GM12891 (cell line): ENCODE measurements at places on chromosomes 1 and 21.

GRCh38 chr21:41641510-41641815 is 125.4 kb downstream of the RIPK4 start:
- no peak for DNase-seq

DNA sequence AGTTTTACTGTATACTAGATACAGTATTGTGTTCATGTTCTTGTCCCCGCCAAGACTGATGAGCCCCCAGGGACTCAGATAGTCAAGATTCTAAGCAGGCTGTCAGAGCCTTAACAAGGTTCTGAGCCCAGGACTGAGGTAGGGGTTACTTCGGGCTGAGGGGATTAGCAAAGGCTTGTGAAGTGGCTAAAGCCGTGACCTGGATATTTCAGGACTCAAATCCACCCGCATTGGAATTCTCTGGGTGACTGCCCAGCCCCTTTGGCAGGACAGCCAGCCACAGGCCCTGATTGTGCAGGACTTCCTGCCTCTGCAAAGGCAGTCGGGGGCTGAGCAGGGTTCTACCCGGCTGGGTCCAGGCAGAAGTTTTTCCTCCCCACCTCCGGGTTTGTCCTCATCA is at the start of gene PLA2G5:
PLA2G5 (plus strand) TSS at position 321 of the 400 bp plus-strand sequence. CDS start 14,637 bp downstream, outside the sequence.
- DNase-seq: no peak

DNA sequence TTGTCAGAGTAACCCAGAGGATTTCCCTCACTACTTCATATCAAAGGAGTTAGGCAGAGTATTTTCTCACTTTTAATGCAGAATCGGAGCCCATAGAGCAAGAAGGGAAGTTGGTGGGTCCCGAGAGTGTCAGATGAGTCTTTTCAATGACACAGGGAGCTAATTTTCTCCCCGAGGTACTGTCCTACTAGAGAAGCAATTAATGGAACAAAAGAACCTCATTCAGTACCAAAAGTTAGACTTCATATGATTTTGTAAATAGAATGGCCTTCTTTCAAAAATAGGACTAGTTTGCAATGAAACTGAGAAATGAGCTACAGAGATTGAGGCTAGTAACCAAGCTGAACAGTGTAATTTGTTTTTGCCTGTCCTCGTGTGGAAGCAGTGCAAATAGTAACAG is 3.9 kb downstream of the NCAM2 start:
- DNase-seq: no peak

DNA sequence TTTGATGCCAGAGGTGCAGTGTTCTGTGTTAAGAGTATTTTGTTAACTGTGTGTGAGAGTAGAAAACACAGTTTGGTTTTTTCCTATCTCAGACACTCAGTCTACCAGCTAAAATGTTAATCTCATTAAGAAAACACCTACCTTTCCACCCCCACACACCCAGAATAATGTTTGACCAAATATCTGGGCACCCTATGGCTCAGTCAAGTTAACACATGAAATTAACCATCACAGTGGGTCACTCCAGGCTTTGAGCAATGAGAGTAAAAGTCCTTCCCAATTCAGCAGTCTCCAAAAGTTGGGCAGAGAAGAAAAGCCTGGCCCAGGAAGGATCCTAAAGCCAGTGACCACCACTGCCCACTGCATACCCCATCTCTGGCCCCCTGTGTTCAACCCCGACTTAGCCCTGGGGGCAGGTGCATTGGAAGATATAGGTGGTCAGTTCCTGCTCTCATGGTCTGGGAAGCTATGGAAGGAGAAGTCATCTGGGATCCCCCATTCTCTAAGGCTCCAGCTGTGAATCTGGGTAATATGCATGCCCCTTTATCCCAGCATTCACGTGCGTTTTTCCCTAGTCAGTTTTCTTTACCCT is 50.2 kb upstream of the CSF3R start:
- DNase-seq: no peak

DNA sequence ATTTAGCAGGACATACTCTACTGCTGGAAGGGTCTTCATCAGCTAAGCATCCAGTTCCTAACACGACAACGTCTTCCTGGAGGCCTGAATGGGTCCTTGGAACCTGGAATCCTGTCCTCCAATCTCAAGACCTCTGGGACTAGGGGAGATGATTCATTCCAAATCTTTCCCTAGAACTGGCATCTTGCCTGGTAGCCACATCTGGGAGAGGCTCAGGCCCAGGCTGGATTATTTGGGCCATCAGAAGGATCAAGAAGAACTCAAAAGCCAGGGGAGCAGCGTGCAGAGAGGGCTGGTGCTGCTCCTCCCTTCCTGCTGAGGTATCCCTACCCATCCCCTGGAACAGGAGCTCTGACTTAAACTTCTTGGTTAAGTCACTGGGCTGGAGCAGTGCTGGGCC is 2.8 kb upstream of the PHLDA3 start:
- no peak for DNase-seq

DNA sequence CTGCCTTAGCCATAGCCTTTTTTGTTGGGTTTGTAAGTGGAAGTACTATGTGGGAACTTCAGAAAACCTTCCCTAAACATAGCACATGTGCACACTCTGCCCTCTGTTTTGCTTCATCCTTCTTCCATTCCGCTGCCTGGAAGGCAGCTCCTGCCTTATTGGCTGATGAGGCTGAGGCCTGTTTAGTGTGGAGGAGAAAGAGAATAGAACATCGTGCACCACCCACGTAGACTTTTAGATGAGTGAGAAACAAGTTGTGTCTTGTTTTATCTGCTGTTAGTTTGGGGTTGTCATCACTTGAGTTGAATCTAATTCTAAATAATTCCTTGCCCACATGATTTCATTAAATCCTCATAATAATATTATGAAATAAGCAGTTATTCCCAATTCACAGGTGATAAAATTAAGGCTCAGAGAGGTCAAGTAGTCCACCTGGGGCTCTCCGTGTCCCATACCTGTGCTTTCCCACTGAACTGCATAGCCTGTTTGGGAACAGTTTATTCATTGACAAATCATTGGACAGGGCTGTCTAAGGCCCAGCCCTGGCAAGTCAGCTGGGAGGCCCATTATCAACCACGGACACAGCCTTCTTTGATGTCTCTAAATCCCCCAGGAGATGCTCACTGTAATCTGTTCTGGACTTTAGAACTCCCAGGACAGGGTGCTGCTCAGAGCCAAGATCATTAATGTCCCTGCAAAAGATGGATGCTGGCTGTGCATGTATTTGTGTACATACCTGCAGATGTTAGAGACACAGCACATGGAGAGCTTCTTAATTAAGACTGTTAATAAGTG is 93.0 kb downstream of the ABCA4 start:
- no peak for DNase-seq

DNA sequence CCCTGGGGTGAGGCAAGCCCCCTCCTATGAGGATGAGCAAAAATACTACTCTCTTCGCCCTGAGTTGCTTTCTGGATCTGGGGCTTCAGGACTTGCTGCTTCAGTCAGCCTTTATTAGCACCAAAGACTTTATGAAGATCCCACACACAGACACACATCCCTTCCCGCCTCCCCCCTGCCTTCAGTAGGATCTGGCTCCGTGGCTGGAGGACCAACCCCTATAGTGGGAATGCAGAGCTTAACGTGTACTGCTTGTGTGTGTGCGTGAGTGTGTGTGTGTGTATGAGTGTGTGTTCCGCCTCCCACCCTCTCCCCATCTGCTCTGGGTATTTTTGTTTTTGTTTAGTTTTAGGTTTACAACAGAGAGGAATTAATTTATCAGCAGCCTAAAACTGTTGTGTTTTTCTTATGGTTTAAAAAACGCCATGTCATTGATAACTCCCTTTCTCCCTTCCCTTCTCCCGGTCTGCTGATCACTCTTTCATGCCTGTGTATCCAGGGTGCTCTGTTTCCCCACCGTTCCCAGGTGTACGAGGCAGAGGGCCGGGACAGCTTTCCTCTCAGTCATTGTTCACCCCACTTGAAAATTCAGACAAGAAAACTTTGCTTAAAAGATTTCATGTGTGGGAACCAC is 27.5 kb upstream of the ZFP69B start:
- no peak for DNase-seq

- no peak for DNase-seq
Measured at GRCh38 chr21:45166931-45167330, 92.6 kb downstream of the ADARB1 start.

GRCh38 chr1:187948170-187948794 is 1119.5 kb downstream of the PLA2G4A start:
- no peak for DNase-seq

DNA sequence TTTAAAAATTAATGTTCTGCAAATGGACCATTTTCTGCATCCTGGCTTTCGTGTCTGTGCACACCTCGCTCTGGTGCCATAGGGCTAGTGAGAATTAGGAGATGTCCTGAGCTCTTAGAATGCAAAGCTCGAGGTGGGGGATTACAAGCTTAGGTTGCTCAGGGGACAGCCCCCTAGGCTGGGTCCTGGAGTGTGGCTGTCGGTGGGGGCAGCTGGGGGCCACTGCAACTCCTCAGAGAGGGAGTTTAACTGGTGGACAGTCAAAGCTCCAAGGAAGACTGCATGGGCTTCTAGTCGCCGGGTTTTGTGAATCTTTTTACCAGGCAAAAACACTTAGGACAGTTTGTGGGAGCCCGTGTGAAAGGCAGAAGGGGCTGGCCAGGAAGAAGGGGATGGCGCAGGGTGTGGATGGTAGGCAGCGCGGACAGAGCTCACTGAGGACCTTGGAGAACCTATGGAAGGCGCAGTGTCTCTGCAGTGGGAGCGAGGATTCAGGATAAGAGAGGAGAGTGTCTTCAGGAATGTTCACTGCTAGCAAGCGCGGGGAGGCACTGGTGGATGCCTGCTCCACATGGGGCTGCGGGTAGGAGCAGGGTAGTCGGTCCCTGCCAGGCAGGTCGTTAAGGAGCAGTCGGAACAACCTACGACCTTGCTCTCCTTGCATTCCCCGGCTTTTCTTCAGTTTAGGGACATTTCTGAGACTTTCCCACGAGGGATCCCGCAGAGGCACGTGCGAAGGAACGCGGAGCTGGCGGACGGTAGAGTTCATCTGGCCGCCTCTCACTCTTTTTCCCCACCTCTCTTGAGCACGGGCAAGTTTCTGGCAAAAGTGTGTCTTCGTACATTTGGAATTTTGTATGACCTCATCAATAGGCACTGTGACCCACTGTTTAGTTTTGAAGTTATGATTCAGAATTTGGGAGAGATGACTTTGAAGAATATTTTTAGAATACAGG is 12.9 kb upstream of the KCNE1 start:
- no peak for DNase-seq

GRCh38 chr1:11492235-11492634 is 13.3 kb downstream of the DISP3 start:
- no peak for DNase-seq

DNA sequence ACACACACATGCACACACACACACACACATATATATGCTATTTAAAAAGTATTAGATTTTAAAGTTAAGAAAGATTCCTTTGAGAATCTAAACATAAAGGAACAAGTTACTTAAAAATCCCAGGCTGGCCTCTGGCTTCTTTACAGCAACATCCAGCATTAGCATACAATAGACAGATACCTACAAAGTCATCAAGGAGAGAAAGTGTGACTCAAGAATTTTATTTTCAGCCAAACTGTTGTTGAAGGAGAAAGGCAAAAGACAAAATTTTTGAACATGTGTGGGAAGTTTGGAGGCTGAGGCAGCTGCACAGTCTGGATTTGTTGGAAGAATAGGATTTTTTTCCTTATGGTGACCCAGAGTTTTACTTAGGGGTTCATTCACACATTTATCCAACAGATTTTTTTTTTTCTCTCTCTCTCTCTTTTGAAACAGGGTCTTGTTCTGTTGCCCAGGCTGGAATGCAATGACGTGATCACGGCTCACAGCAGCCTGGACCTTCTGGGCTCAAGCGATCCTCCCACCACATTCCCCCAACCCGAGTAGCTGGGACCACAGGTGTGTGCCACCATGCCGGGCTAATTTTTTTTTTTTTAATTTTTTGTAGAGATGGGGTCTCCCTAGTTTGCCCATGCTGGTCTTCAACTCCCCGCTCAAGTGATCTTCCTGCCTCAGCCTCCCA is 24.0 kb upstream of the SPOCD1 start:
- no peak for DNase-seq

GRCh38 chr1:226674892-226675714 is 64.0 kb downstream of the ITPKB start:
- peak; percentile 63 for DNase-seq

GRCh38 chr21:34022627-34023335 is 50.6 kb upstream of the MRPS6 start:
- DNase-seq: no peak

GRCh38 chr1:64343105-64343822 is 126.7 kb upstream of the CACHD1 start:
- DNase-seq: no peak

DNA sequence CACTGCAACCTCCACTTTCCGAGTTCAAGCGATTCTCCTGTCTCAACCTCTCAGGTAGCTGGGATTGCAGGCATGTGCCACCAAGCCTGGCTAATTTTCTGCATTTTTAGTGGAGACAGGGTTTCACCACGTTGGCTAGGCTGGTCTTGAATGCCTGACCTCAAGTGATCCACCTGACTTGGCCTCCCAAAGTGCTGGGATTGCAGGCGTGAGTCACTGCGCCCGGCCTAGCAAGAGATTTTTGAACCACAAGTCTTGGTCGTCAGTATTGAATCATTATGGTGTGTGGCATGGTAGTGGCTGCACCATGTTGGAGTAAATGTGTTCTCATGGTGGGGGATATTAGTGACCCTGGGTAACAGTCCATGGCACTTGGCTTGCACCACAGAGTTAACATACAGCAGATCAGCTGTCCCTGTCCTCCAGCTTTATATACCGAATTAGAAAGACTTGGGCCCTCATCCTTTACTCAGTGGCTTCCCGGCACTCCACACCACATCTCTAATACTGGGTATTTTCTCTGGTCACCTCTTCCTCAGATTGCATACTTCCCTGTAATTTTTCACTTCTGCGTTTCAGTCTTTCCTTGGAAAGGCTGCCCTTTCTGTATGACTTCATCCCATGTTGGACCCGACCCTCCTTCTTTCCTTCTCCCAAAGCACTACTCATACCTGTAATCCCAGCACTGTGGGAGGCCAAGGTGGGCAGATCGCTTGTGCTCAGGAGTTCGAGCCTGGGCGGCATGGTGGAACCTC is 25.1 kb downstream of the AK4 start:
- DNase-seq: no peak

GRCh38 chr1:58266242-58266641 is 280.3 kb downstream of the OMA1 start:
- DNase-seq: no peak

- no peak for DNase-seq
Measured at GRCh38 chr1:43531906-43532584, 1.4 kb downstream of the PTPRF start.

GRCh38 chr1:109806733-109807400 is 43.1 kb upstream of the EPS8L3 start:
- no peak for DNase-seq
